ENCODE measurements at places on chromosomes 11 and 22.

DNA sequence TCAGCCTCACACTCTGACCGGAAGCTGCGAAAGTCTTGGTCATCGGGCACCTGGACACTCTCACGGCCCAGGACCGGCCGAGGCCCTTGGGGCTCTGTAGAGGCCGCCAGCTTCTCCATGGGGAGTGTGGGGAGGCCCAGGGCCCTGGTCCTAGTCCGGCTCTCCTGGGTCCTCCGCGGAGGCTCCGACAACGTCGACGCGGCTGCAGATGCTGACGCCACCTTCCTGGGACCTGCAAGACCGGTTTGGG, 12.9 kb downstream of the STARD10 start:
- DNase-seq: no peak

- DNase-seq: no peak
These were observed 493.8 kb downstream of the NTM start for GRCh38 chr11:131864228-131864627.

GRCh38 chr11:94719876-94720275, 48.3 kb upstream of the AMOTL1 start:
- no peak for DNase-seq

DNA sequence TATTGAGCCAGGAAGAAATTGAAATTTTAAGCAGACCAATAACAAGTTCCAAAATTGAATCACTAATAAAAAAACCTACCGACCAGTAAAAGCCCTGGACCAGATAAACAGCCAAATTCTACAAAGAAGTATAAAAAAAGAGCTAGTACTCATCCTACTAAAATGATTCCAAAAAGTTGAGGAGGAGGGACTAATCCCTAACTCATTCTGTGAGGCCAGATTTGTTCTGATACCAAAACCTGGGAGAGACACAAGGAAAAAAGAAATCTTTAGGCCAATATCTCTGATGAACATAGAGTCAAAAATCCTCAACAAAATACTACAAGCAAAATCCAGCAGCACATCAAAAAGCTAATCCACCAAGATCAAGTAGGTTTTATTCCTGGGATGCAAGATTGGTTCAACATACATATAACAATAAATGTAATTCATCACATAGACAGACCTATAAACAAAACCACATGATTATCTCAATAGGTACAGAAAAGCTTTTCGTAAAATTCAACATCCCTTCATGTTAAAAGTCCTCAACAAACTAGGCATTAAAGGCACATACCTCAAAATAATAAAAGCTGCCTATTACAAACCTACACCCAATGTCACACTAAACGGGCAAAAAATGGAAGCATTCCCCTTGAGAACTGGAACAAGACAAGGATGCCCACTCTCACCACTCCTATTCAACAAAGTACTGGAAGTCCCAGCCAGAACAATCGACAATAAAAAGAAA, 13.1 kb downstream of the OR52A5 start:
- DNase-seq: no peak

- DNase-seq: no peak
These were observed 7.4 kb downstream of the MED17 start for GRCh38 chr11:93791493-93791892.

DNA sequence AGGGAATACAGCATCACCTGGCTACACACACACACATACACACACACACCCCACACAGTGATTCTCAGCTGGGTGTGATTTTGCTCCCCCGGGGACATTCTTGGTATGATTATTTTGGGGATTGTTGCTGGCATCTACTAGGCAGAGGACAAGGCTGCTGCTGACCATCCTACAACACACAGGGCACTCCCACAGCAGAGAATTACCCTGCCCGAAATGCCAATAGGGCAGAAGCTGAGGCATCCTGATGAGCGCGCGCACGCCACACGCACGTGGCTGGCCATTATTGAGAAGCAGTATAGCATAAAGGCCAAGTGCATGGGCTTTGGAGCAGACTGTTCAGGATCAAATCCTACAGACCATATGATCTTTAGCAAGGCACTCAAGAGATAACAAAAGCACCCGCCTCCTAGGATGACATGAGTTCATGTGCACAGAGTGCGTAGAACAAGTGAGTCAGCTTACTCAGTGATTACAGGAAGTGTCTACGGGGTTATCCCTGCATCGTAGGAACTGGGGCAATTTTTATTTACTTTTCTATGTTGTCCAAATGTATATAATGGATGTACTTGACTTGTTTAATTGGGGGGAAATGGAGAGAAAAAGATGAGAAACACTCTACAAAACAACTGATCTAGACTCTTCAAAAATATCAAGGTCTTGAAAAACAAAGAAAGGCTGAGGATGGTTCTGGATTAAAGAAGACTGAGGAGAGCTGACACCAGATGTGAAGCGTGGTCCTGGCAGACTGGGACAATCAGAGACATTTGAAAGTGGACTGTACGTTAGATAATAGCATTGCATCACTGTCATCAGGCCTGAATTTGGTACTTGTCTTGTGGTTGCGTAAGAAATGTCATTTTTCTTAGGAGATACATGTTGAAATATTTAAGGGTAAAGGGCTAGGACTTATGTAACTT, 7.2 kb upstream of the EHD1 start:
- no peak for DNase-seq

DNA sequence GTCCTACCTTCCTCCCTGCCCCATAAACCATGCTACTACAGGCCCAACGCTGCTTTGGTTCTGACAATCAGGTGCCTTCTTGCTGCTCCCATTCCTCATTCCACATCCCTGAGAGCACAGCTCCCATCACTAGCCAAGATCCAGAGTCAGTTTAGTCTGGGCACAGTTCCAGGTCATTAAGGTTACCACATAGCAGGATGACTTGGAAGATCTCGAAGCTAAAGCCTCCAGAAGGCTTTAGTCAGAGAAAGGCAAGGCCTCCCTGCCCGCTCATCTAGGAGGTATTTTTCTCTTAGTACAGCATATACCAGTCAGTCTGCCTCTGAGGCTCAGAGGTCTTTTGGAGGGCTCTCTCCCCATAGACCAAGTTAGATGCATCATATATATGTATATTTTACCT, 30.3 kb downstream of the TRIM66 start:
- DNase-seq: no peak

- DNase-seq: no peak
These were observed 37.3 kb downstream of the PAMR1 start for GRCh38 chr11:35488117-35488516.

DNA sequence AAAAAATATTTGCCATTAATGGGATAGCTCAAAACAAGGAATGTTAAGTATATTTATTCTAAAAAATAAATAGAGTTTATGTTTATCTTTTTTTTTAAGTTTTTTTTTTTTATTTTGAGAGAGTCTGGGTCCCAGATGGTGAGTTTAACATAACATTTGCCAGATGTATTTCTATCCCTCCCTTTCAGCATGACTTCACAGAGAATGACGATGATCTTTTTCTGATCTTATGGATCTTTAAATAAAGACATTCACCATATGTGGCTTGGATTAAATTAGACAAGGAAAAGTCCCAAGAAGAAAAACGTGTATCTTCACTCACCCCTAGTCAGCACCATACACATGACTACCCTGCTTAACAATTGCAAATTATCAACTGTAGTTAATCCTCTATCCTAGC, 839.8 kb upstream of the CNTN5 start:
- no peak for DNase-seq

GRCh38 chr11:134531327-134532130, 119.5 kb upstream of the B3GAT1 start:
- DNase-seq: no peak

DNA sequence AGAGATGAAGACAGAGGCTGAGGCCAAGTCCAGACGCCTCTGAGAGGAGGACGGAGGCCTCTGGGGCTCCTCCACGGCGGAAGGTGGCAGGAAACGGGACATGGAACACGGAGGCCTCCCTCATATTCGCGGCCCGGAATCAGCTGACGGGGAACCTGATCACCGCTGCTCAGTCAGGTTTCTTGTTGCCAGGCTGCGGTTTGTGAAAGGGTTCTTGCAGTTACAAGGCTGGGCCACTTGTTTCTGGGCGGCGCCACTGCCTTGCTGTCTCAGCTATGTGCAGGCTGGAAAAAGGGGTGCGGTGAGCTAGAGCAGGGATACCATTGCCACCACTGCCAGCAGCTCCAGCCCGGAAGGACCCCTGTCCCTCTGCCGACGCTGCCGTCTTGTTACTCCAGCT, 10.0 kb upstream of the MMP1 start:
- no peak for DNase-seq

GRCh38 chr11:86115542-86116385, 46.9 kb upstream of the PICALM start:
- no peak for DNase-seq

GRCh38 chr11:113847580-113847979, 27.8 kb downstream of the USP28 start:
- no peak for DNase-seq

DNA sequence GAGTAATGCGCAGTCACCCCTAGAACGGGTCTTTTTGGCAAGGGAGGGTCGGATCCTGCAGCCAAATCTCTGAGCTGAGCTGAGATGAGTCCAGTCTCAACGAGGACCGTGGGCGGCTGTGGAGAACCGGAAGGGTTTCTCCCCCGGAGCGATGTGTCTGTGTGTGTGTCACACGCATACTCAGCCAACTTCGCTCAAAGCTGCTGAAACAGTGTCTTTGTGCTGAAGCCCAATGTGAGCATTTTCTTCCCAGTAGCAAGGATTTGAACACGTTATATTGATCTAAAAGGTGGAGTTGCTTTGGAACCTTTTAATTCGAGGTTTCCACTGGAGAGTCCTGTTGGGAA, 1.4 kb upstream of the CELSR1 start:
- DNase-seq: no peak

DNA sequence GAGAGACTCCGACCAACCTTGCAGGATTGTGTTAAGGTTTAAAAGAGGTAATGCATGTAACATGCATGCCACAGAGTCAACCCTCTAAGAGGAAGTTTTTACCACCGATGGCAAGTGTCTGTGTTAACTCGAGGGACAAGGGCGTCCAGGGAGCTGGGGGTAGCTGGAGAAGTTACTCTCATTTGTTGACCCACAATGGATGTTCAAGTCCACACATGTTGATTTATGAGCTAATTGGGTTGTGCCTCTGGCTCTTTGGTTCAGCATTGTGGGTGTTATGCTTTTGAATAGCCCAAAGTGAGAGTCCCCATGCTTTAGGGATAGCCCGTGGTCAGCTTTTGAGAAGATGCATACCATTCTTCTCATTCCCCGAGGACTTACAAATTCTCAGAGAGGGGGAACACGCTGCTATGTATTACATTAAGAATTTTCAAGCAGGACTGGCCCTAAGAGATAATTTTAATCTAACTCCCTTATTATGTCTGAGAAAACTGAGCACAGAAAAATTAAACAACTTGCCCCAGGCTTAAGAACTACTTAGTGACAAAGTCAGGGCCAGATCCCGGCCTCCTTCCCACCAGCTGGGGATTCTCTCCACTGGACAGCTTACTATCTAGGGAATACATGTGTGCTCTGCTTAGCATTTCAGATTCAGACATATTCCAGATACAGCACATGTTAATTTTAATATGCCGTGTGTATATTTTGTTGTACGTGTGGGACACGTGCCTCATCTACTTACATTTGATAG, 5.2 kb upstream of the PLET1 start:
- DNase-seq: no peak

DNA sequence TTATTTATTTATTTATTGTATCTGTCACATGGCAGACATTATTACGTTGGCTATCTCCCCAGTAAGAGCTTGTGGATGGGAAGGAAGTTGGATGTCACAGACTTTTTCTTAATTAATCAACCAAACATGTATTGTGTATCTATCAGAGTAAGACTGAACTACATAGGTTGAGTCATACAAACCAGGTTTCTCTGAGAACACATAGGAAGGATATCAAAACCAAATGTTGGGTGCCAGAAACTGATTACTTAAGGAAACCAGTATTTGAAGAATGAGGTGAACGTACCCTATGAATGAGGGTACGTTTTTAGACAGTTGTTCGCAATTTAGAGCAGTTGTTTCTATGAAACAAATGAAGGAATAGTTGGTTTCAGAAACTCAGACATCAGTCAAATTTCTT, 136.4 kb downstream of the SLC17A6 start:
- no peak for DNase-seq

DNA sequence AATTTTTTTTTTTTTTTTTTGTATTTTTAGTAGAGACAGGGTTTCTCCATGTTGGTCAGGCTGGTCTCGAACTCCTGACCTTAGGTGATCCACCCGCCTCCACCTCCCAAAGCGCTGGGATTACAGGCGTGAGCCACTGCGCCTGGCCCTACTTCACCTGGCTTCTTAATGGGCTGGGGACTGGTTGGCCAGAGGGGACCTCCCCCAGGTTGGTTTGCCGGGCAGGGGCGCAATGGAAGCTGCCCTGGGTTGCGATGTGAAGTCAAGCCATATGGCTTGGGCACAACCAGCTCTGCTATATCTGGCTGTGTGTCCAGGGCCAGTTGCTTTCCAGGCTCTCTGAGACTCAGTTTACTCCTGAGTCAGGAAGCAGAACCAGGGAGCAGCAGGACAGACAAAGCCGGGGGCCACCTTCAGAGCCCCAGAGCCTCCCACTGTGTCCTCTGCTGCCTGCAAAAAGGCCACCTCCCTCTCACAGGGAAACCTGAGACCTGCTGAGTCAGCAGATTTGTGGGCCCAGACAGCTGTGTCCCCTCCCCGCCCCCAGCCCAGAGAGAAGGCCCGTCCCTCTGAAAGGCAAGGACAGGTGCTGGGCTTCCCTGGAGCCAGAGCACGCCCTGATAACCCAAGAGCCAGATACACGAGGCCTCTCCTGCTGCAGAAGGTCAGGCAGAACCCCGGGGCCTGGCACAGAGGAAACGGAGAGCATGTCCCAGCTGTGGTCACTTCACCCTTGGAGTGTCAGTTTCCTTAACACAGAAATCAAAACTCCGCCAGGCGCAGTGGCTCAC, 29.2 kb upstream of the DAGLA start:
- no peak for DNase-seq

GRCh38 chr22:43217285-43218030, 30.5 kb upstream of the TTLL12 start:
- no peak for DNase-seq

DNA sequence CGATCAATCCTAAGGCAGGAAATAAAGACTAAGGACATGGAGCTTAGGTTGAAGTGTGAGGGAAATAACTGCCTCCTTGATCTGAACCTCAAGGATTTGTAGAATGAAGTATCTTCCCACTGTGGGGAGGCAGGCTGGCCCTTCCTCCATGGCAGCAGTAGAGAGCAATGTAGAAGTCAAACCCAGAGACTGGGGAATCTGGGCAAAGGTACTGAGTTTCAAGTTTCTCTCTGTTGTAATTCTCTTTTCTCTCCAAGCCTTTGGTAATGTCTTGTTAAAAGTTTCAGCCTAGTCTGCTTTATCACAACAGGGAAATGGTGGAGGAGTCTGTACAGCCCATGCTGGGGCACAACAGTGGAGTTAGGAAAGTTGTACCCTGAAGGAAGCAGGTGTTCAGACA, 49.5 kb downstream of the ADM start:
- DNase-seq: no peak

DNA sequence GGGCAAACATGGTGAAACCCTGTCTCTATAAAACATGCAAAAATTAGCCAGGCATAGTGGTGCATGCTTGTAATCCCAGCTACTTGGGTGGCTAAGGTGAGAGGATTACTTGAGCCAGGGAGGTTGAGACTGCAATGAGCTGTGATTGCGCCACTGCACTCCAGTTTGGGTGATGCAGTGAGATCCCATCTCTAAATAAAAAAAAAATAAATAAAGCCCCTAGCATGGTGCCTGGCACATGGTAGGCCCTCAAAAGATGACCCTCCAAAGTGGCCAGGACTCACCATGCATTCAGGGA, 74.6 kb downstream of the PTPRJ start:
- DNase-seq: no peak

- no peak for DNase-seq
These were observed 249.4 kb downstream of the SBF2 start for GRCh38 chr11:10044618-10045017.

Measured in activated CD8-positive, alpha-beta memory T cell treated with anti-CD3 and anti-CD28 coated beads for 1 hour (primary cell).